ENCODE measurements at places on chromosomes 4 and X.

GRCh38 chrX:153992180-153992579, 19.6 kb downstream of the TMEM187 start:
- DNase-seq: no peak

DNA sequence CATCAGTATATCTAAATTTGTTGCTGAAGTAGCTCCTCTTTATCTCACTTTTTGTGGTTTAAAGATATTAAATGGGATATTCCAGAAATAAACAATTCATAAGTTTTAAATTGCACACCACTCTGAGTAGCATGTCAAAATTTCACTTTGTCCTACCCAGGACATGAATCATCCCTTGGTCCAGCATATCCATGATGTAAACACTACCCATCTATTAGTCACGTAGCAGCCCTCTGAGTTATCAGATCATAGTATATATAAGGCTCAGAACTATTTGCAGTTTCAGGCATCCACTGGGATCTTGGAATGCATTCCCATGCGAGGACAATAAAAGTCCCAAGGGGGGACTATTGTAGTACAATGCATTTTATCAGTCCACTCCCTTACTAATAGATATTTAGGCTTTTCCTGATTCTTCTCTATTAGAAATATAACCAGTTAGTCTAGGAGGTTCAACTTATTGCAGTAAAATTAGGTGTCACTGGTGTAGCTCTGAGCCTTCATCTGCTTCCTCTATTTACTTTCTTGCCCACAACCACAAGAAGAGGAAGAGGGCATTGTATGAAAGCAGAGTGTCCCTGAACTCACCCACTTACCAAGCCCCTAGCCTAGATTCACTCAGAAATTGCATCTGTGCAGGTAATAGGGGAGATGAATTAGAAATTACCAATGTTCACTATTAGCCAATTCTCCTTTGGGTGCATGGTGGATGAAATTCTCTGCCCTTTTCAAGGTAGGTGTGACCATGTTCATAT, 409.8 kb upstream of the GALNT7 start:
- peak; percentile 72 for DNase-seq

DNA sequence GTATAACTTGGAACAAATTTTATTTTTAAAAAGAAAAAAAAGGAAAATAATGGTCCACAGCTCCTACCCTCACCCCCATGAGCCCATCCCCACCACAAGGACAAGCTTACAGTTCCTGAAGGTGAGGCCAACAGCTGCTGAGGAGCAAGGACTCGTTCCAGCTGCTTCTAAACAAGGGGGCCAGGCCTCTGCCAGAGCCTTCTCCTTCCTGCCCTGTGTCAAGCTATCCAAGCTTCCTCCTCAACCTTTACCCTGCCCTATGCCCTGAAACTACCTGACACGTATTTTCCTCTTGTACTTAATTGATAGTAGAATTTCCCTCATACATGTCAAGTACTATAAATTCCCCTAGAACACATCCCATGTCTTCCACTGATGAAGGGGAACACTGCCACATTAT, 8.8 kb downstream of the SH3D19 start:
- no peak for DNase-seq

DNA sequence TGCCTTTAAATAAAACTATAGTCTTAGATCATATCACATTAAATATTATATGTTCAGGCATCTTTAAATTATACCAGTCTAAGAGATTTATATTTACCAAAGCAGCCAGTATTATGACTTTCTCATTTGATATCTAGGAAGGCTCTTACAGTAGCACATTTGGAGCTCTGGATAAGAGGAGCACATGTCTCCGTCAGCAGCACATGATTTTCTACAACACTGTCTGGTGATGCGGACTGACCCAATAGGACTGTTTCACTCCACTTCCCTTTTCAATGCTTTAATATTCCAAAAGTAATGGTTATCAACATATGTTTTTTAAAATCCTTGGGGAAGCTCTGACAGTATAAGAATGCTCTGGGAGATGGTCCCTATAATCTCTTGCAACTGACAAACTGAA, 61.5 kb downstream of the HAUS3 start:
- DNase-seq: no peak

GRCh38 chr4:6918338-6918737, 8.7 kb downstream of the TBC1D14 start:
- DNase-seq: peak; percentile 57

DNA sequence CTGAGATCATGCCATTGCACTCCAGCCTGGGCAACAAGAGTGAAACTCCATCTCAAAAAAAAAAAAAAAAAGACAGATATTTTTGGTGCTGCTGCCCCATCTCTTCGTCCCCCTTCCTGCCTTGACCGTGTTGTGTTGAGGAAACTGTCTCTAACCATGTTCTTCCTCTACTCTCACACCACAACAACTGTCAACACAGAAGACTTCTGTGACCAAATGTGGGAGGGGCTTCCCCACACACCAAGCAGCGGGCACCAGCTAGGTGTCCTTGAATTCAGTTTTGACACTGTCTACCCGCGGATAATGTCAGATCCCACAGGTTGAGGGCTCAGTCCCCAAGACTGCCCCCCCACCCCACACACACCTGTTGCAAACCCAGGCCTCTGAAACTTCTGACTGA, 104.7 kb upstream of the BCOR start:
- peak; percentile 32 for DNase-seq

DNA sequence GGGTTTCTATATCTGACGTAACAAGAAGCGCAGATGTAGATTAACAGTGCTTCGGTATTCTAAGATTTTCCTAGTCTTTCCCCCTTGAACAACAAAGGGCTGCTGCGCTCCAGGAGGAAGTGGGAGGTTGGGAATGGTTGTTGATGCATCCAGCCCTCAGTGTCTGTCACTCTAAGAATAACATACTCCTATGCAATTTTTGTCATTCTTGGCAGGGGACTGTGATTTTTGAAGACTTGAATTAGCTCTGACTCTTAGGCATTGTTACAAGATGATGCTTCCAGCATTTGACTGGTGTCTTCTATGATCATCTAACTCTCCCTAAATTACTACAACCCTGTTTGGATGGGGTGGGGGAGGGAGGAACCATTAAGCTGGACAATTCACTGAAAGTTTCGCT, 394.2 kb downstream of the ARHGAP24 start:
- no peak for DNase-seq

GRCh38 chrX:64182208-64182607, 23.3 kb downstream of the AMER1 start:
- DNase-seq: no peak

- no peak for DNase-seq
Observed at GRCh38 chrX:45598861-45599260, 398.2 kb upstream of the DIPK2B start.

DNA sequence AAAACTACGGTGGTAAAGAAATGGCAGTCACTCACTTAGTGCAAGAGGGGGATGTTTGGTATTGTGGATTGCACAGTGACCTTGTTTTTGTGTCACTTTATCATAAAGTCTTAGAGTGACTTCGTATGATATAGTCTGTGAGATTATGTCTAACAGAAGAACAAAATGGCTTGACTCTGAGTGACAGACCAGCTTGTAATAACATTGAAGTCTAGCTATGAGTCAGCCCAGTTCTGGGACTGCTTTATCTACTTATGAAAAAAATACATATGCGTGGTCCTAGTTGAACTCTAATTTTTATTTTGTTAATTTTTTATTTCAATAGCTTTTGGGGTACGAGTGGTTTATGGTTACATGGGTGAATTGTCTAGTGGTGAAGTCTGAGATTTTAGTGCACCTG, 20.0 kb downstream of the DCLK2 start:
- DNase-seq: no peak

GRCh38 chrX:150361070-150361776, 1.9 kb upstream of the MAMLD1 start:
- DNase-seq: no peak

DNA sequence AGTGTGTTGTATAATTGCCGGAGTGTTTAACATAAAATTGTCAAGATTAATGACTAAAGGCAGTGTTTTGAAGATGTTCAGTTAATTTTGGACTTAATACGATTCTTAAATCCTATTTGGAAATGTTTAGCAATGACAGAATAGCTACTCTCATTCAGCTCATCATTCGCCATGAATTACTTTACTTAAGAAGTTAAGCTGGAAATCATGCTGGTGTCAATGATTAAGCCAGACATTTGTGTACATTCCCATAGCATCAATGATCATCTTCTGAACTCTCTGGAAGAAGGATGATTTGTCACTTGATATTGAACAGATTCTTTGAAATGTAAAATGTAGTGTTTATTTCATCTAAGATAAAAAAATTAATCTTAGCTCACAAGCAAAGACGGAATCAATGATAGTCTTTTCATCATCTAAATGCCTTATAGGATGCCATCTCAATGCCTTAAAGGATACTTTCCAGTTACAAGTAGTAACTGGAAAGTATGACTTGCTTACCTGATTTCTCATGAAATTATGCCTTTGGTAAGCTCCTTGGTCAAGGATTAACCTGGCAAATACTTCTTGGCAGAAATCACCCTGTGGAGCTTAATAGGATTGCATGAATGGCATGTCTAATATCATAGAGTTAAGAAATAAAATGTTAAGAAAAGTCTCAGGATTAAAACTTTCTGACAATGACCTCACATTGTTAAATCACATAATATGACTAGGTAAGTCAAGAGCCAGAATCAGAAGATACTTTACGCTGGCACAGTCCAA, 515.5 kb upstream of the AGA start:
- DNase-seq: no peak

DNA sequence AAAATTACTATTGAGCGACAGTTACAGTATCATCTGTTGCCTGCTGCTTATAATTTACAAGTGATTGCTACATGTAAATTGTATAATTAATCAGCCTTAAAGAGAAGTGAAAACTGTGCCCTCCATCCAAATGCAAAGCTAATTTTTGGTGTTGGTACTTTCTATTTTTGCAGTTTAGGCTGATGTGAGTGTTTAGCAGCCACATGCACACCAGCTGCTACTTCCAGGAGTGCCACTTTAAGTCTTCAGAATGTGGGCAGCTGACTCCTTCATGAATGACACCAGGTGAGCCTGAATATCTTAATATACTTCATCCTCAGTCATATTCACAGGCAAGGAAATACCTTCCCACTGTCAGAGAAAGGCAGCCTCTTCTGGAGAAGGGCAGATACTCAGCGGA, 149.8 kb upstream of the RASGEF1B start:
- DNase-seq: no peak

GRCh38 chr4:129362691-129363274, 266.8 kb downstream of the C4orf33 start:
- DNase-seq: peak; percentile 66

DNA sequence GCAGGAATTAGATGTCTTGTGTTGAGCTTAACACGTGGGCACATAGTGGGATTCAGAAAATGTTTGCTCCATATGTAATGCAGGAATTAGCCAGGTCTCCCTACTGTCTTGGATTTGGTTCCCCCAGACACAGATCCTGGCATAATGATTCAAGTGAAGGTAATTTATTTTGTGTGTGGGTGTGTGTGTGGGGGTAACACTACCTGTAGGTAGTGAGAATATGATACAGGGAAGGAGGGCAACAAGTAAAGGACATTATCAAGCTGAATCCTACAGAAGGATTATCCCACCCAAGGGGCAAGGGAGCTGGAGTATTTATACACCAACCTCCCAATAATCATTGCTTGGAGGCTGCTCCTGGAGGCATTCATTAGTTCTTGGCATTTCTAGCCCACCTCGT, 101.4 kb downstream of the NHS start:
- DNase-seq: no peak

- no peak for DNase-seq
Observed at GRCh38 chrX:48784726-48785125, 1.7 kb upstream of the GATA1 start.

DNA sequence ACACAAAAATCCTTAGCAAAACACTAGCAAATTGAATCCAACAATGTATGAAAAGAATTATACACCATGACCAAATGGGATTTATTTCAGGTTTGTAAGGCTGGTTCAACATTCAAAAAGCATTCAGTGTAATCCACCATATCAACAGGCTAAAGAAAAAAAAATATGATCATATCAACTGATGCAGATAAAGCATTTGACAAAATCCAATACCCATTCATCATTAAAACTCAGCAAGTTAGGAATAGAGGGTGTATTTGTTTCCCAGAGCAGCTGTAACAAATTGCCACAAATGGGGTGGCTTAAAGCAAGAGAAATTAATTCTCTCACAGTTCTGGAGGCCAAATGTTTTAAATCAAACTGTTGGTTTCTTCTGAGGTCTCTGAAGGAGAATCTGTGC, 10.7 kb downstream of the VSIG1 start:
- no peak for DNase-seq

GRCh38 chrX:3216581-3217180, 129.8 kb downstream of the MXRA5 start:
- no peak for DNase-seq

- no peak for DNase-seq
Observed at GRCh38 chr4:177681902-177682301, 239.7 kb upstream of the AGA start.
